ENCODE measurements at places on chromosomes 11 and 22.

- no peak for DNase-seq
These were observed 131.8 kb downstream of the UVRAG start for GRCh38 chr11:75946531-75947530.

DNA sequence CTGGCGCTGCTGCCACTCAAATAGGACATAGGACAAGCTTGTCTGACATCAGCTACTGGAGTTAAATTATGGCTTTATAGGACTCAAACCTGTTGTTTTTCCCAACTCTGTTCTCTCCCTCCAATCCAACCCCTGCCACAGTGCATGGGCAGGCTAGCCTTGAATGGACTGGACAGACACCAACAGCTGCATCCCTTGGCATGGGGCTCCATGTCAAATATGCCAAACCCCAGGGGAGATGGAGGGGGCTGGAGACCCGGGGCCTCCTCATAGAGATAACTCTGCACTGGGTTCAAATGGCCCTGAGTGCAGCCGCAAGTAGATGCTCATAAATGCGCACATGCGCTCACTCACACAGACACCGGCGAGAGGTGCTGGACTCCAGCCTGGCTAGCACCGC lies 28.9 kb downstream of the CD5 start:
- DNase-seq: no peak

DNA sequence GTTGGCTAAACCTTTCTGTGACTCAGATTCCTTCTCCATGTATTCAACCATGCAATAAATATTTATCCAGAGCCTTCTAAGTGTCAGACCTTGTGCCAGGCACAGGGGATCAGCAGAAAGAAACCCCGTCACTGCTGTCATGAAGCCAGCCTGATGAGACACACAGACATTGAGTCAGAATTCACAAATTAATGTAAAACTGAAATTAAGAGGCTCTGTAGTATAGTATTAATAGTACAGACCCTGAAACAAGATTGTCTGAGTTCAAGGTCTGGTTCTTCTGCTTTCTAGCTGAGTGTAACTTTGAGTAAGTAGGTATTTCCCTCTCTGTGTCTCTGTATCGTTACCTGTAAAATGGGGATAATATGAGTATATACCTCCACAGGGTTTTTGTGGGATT lies 46.9 kb downstream of the ME3 start:
- DNase-seq: no peak

DNA sequence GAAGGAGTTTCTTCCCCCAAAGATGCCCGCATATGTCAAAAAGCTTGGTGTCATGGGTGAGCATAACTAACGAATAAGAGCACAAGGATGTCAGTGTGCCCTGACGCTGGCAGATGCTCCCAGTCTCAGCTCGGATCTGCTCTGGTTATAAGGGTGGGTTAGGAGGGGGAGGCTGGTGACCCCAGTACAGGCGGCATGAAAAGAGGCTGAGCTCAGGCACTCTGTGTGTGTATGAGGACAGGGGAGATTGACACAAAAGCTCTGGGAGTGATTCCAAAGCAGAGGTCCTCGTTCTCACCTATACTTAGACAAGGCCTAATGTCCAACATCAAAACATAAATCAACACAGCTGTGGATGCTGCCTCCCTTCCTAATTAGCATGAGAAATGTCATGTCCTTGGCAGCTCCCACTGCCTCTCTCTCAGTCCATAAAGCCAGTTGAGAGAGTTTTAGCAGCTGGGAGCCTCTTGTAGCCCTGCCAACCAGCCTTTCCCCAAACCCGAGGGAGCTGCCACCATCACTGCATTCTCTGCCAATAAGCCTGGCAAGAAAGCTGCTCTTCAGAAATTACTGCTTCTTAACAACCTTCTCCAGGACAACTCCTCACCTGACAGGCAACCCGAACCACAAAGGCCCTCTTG lies 59.8 kb downstream of the SC5D start:
- DNase-seq: no peak

DNA sequence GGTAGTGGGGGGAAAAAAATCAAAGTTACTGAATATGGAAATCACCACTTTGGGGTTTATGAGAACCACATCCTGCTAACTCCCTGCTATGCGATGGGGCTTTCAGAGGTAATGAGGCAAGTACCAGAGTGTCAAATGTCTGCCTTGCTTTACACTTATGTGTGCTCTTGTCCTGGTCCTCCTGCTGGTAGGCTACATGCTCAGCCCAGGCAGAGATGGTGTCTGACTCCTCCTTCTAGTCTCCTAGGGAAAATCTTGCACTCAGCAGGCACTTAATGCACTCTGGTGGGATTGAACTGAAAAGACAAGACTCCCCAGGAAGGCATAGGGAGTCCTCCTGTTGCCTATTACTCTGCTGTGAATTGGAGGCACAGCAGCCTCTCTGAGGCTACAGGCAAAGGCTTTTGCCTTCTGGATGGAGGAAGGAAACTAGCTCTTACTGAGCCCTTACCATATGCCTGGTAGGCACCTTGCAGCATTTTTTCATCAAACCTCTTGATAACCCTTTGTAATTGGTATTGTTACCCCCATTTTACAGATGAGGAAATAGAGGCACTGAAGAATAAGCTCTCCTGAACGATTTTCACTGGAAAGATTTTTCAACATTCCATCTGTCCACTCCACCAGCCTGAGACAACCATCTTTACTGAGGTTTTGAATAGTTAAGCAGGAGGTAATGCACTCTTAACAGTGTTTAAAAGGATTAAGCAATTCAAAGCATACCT lies 132.1 kb upstream of the PAX6 start:
- DNase-seq: no peak

- no peak for DNase-seq
These were observed 20.1 kb upstream of the KDM2A start for GRCh38 chr11:67098799-67099429.

Measured in HTR-8/SVneo (cell line).